ENCODE measurements at places on chromosomes 16 and 17.

DNA sequence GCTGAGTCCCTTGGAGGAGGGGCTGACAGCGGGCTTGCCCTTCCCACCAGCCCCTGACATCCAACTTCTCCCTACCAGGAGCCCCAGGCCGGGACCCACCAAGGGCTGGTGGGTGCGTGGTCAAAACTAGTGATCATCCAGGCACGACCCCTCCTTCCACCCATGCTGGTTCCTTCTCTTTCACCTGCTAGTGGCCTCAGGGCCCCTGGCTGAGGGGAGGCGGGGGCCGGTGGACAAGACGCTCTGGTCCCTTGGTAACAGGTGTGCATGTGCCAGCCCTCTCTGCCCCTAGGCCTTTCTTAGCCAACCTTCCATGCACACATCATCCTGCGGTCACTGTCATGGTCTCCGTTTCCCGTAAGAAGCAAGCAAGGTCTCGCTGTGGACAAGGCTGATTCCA is 8.4 kb downstream of the ZNF213 start:
- DNase-seq, result no peak

DNA sequence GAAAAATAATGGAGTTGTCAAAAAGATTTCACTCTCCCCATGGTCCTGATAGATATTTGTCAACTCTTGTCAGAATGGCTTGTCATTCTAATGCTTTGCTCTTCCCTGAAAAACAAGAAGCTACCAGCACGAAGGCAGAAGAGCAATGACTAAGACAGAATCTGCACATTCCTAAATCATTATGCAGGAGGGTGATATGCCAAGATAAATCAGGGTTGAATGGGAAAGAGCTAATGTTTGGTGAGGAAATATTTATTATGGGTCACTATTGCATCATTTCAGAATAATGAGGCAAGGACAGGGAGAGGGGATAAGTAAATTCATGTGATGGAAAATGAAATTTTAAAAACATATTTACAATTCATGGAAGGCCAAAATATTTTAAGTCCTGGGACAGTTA is 297.5 kb upstream of the XYLT1 start:
- DNase-seq, result no peak

DNA sequence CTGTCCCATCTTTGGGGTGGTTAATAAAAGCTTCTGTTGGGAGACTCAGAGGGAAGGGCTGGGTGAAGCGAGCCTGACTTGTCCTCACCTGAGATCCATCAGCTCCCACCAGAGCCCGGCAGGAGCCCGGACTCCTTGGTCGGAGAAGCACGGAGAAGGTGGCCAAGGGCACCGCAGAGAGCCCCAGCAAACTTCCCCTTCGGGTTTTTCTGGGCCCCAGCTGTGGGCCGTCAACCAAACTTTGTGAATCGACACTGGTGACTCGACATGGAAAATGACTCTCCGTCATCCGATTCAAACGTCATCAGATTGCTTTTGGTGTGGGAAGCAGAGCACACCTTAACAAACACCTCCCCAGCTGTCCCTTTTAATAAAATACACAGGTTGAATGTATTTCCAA is 21.4 kb downstream of the ENPP7 start:
- DNase-seq, result no peak

- no peak for DNase-seq
Measured at GRCh38 chr17:74679374-74679773, 33.3 kb downstream of the CD300LF start.

- DNase-seq, result no peak
Measured at GRCh38 chr17:27577121-27577761, 53.7 kb upstream of the LGALS9 start.

DNA sequence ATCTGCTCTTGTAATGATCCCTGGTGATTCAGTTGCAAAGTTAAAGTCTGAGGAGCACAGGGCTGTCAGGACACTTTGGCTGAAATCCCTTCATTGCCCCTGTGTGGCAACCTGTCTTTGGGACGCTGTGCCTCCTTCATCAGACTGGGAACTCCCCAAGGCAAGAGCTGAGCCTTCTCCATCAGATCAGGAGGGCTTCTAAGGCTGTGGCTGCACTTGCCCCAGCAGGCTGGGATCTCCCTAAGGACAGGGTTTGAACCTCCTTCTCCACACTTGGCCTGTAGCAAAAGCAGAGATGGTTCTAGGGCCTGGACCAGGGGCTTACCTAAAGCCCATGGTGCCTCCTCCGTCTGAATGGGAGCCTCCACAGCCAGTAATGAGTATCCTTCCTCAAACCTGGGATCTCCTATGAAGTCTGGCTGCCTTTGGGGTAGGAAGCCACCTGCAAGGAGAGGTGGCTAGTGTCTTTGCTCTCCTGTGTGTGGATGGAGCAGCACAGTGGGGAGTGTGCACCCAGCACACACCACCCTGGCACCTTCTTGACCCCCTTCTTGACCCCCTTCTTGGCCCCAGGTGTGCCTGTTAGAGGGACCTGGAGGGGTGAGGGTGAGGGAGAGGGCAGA is 79.0 kb upstream of the NKD1 start:
- DNase-seq, result no peak

- DNase-seq, result no peak
Measured at GRCh38 chr17:2547176-2547575, 35.5 kb upstream of the METTL16 start.

- DNase-seq, result no peak
Measured at GRCh38 chr17:9979463-9979995, 74.5 kb upstream of the RCVRN start.

DNA sequence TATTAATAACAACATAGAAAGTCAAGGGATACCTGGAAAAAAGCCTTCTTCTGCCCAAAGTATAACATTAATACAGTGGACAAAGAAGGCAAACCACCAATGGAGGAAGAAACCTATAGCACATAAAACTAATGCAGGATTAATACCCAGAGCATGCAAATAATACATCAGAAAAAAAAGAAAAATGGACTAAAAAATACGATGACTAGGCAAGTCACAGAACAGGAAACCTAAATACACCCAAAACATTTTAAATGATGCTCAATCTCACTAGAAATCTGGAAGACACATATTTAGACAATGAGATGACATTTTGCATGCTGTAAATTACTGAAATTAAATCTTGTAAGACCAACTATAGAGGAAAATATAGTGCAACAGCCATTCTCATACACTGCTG is 55.9 kb downstream of the MED13 start:
- DNase-seq, result no peak

DNA sequence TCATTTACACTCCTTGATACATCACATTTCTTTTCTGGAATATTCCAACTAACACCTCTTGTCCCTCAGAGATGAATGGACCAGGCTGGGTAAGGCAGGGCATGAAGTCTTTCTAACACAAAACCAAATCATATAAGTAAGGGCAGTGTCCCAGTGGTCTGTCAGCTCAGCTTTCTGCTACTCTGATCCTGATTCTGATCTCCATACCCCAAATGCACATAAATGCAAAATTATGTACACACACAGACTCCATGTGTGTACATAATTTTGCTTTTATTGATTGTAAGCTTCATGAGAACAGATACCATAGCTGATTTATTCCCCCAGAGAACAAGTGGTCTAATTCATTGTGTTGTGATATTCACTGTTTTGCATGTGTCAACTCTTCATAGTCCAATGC is 47.9 kb downstream of the NOG start:
- no peak for DNase-seq

- DNase-seq, result no peak
Measured at GRCh38 chr17:44281570-44281969, 13.6 kb upstream of the SLC4A1 start.

- no peak for DNase-seq
Measured at GRCh38 chr17:21301593-21302550, 17.4 kb downstream of the MAP2K3 start.

DNA sequence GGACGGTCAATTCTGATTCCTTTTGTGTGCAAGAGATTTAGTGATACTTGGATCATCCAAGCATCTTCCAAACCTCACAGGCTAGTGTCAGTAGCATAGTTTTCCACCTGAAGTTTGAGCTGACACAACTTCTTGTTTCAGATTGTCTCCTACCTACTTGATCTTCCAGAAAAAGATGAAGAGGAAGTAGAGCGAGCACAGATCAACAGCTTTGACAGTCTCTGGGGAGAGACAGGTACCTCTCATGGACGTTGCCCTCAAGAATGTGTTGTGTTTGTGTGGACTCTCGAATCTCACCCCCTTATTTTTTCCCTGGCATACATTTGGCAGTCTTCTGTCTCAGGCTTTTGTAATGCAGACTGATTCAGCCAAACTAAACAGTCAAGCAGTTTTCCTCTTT is 47.4 kb downstream of the CYB561 start:
- no peak for DNase-seq

- DNase-seq, result no peak
Measured at GRCh38 chr16:62149631-62150030, 113.4 kb upstream of the CDH8 start.

DNA sequence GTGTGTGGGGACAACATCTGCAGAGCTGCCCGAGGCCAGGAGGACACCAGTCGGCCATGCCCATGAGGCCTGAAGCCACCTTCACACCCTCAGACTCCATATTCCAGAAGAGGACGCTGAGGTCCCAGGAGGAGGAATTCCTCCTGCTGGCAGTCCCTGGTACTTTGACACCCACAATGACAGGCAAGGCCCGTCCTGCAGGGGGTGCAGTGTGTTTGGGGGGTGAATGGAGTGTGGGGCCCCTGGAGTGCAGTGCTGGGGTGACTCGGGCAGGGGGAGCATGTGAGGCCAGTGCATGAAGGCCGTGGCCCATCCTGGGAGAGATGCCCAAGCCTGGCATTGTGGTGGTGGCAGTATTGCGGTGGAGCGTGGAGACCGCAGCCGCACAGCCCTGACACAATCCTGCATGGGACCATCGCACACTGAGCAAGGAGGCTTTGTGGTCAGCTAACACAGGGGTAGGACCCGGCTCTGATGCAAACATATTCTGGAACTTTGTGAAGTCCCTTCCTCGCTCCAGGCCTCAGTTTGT is 52.2 kb downstream of the ZDHHC7 start:
- DNase-seq, result no peak

GRCh38 chr17:80476877-80477646 is 655 bp upstream of the NPTX1 start:
- no peak for DNase-seq

DNA sequence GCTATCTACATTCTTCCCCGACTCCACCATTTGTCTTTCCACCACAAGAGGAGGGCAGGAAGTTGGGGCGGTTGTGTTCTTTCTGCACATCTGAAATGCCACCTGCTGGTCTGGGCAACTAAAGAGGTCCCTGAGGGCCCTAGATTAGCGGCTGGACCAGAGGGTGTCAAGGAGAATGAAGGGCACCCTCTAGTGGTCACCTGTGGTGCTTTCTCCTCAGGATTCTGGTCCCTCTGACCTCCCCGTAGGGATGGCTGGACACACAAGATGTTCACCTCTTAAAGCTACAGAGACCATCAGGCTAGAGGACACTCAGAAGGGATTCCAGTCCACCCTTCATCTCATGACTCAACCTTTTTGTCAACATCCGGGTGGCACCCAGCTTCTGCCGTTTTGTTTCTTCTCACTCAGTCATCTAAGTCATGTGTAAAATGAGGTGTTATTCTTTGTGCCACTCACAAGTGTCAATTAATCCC is 2.9 kb upstream of the SCIMP start:
- no peak for DNase-seq

- DNase-seq, result no peak
Measured at GRCh38 chr16:57224651-57225335, 20.3 kb upstream of the ARL2BP start.

- DNase-seq, result no peak
Measured at GRCh38 chr16:81175325-81175891, 63.1 kb upstream of the BCO1 start.

DNA sequence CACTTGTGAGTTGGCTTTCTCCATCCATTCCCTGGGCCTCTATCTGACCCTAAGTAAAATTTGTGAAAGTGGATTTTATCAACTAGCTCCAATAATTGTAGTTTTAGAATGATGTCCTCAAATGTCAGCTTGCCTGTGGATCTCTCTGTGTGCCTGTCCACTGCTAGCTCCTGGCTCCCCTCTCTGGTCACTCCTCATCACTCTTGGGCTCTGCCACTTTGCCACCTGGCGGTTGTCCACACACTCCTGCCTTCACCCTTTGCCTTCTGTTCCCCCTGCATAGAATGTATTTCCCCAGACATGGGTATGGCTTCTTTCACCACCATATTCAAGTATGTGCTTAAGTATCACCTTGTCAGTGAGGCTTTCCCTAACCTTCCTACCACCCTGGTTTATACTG is 19.8 kb downstream of the ANKFN1 start:
- DNase-seq, result no peak

DNA sequence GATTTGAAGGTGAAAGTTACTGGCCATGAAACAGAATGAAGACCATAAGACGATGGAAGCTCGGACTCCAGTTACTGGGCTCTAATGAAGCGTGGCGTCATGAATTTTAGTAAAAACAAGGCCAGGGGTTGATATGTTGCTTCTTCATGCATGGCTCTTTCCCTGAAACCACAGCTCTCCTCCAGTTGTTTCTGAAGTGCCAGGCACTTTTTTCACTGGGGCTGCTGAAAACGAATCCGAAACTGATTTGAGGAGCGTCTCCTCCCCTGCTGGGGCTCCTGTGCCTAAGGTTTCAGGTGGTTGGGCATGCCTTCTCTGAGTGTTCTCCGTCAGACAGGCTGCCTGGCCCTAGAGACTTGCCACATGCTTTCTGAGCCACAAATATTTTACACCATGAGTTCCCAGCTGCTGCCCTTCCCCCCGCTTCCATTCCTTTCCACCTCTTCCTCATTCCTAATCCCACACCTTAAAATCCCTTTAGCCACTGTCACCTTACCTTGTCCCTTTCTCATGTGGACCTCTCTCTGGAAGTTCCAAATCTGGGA is 3.7 kb upstream of the MYL4 start:
- DNase-seq, result no peak

GRCh38 chr17:62822080-62822904 is 14.2 kb upstream of the MARCHF10 start:
- DNase-seq, result no peak

- DNase-seq, result no peak
Measured at GRCh38 chr16:87276091-87276701, 41.0 kb downstream of the C16orf95 start.

DNA sequence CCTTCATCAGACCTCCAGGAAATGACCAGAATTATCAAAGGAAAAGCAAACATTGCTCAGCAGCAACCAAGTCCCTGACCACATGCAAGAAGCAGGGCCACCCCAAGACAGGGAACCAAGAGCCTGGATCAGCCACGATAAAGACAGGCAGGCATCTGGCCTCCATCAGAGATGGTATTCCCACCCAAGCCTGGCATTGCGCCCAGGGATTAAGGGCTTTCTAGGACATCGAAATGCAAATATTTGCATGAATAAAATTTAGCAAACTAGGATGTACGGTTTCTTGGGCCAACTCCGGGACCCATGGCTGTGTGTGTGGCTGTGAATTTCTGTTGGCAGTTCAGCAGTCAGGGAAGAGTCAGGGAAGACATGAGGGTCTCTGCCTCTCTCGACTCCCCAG is 241.4 kb upstream of the DYNLRB2 start:
- DNase-seq, result no peak

Measured in NCI-H2081 treated with DMSO at 0.1 percent for 48 hours (cell line).